ENCODE measurements at places on chromosomes 1 and 21. TPM values are rescaled to one million over a fixed set of nuclear protein-coding genes. Genes with fewer than 3 reads are reported as not detected.

- DNase-seq: no peak
Measured at GRCh38 chr1:239178961-239179360, 207.4 kb upstream of the CHRM3 start.

The CA6 gene
- not detected for total RNA-seq

DNA sequence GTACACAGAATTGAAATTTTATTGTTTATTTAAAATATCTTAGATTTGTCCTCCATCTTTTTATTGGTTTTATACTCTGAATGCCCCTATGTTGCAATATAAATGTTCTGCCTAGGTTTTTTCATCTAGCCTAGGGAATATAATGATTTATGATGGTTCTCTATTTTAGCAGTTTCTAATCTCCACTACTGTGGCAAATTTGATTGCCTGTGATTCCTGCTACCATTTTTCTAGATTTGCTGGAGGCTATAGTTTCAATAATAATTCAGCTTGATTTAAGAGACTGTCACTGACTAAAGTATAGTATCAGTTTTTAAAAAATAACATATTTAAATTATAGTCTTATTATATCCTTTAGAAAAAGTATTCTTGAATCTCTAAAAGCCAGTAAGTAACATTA, 90.5 kb downstream of the USP25 start:
- no peak for DNase-seq

DNA sequence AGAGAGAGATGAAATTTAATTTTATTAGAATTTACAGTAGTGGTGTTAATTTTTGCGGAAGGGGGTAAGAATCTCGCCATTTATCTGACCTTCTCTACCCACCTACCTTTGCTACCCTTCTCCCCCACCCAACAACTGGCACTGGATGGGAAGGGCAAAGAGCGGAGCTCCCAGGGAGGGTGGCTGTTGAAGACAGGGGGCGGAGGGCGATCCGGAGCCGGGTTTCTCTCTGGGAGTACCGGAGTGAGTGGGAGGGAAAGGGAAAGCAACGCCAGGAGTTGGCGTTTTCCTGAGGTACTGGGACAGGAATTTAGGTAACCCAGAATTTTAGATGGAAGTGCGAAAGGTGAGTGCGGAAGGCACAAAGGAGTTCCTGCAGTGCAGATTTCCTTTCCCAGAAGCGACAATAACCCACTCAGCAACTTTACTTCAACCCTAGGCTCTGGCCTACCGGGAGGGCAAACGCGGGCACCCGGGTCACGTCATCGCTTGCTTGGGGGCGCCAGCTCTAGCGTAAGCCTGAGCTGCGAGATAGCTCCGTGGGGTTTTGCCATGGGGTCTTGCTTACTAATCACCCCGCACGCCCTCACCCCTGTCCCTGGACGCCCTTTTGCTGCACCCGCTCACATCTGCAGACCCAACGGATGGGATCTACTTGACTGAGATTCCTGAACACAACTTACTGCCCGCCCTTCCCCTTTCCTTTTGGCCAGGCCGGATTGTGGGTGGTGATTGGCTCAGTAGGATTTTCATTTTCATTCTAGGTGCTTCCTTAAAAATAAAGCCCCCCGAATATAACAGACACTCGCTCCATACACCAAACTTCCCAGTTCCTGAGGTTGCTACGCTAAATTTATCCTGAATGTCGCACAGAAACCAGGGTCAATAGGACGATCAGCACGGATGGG, 413.0 kb upstream of the ESRRG start:
- no peak for DNase-seq

The ACTL8 gene
- total RNA-seq: not detected

DNA sequence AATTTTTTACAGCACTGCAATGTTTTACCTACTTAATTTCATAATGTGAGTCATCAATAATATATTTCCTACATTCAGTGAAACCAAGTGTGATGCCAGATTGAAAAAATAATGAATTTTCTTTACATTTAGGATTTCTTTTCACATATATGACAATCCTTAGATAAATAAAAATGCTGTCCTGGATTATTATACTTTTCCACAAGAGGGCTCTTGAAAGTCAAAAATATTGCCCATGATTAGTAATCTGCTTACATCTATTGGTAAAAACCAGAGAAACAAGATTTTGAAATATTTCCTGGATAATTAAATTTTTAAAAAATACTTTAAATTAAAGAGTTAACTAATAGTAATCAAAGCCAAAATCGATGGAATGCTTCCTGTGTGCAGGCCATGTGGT, 86.8 kb upstream of the PLPPR4 start:
- peak; percentile 57 for DNase-seq

The KCNQ4 gene
- total RNA-seq: 2.5 TPM

DNA sequence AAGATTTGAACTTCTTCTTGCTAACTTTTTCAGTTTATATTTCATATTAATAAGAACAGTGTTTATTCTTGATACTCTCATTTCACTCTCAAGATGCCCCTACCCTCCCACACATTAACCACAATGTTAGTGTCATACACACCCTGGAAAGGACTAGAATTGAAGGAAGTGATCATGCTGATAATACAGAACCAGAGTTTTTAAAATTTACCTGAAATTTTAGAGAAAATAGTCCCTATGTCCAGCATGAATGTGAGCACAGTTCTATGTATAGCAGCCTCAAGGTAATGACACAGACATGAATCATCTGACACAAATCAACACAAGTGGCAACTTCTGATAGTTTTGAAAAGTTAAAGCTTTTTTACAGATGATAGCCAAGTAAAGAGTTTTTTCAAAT, 26.0 kb downstream of the RGS1 start:
- peak; percentile 64 for DNase-seq

The BGLAP gene
- total RNA-seq: 0.35 TPM

- no peak for DNase-seq
Measured at GRCh38 chr1:52657702-52658101, 24.7 kb downstream of the SHISAL2A start.

The PRMT6 gene
- total RNA-seq: 20.5 TPM

The RAP1GAP gene
- total RNA-seq: 12.3 TPM

DNA sequence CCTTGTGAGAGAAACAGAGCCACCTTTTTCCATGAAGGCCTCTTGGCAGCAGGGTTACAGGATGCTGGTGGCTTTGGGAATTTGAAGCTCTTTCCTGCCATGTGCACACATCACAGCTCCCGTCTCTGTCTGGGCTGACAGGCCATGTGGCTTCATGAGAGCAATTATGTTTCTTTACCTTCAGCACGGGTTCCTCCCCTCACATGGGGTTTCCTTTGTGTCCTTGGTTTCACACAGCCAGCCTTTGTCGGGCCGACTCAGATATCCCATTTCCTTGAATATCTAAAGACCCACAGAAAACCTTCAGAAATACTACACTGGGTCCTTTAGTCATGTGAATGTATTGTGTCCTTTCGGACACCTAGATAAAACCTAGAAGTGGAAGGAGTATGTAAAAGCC, 7.1 kb downstream of the CLIC6 start:
- DNase-seq: no peak

All from PC-3 (cell line).